DMS153 (cell line): ENCODE measurements at places on chromosomes 1 and 21.

DNA sequence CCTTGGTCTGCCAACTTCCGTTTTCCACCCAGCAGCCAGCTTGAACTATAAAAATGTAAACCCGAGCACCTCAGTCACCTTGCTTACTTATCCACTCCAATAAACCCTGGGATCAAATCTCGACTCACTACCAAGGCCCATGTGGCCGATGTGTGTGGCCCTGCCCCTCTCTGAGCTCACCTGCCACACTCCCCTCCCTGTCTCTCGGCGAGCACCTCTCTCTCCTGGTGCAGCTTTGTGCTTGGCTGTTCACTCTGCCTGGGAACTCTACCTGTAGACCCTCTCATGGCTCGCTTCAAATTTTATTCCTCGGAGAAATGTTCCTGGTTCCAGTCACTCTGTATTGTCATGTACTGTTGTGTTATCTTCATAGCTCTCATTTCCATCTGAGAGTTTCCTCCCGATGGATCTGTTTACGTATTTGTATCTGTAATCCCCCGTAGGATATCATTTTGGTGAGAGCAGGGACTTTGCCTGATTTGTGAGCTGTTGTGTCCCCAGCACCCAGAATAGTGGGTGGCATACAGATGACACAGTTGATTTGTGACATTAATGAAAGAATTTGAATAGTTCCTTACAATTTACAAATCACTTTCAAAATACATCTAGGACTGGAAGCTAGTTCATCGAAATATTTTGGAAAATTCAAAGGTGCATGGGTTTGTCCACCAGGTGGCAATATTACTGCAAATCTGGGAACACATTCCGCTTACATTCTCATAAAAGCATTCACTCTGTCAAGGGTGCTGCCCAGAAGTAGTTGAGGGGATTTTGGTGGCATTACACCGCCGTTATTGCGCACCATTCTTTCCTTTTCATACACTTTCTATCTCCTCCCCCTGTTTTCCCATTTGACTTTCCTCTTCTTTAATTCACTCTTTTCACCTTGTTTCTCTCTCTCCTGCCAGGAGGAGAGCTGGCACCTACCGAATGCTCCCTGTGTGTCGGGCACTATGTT, 95.3 kb downstream of the ABCA4 start:
- DNase-seq = peak; percentile 47

DNA sequence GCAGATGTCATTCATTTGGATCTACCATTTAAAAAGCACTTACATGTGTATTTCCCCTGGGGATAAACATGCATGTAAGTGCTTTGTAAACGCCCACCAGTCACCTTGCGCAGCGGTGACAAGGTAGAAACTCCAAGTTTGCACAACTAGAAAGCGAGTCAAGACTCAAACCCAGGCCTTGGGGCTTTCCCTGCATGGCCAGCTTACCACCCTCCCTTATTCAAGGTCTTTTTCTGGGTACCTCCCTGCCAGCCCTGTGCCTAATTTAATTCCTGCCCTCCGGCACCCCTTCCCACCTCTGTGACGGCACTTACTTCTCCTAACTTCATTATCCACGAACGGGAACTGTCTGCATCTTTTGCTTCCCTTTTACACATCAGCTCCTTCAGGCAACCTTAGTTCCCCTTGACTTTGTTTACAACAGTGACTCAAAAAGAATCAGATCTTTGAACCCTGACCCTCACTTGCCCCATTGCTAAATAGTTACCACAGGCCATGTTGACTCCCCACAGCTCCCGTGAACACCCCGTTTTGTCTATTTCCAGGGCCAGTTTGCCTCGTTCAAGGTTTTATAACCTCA, 138.3 kb upstream of the ETS2 start:
- DNase-seq = no peak

- no peak for DNase-seq
Measured at GRCh38 chr1:150568594-150568966, 10.8 kb downstream of the MCL1 start.

DNA sequence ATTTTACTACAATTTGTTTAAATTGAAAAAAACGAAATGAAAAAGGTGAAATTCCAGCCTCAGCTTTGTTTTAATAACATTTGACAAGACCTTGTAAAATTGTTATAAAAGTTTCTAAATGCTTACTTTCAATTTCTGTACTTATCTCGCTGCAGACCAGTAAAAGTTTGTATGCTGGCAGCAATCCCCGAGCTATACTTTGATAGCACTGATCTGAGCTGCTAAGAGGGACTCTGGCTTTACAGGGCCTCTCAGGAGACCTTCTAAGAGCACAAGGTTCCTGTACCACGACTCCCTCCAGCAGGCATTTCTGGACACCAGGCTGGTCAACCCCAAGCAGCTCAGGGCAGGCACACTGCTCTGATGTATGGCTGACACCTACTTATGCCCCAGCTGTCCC, 13.1 kb downstream of the STMN1 start:
- DNase-seq = no peak

DNA sequence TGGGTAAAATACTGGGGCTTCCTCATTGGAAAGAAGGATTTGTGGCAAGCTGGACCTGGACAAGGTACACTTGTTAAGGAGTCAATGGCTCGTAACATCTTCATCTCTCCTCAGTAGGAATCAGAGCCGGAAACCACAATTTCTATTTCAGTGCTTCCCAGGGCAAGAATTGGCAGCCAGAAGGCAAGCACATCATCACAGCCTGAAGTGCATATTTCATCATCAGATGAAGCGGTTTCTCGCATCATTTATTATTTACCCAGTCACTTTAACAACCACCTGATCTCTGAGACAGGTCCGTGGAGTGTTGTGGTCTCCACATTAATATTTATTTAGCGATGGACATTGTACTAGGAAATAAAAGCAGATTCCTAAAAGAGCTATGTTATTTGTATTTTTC, 55.0 kb downstream of the KCNJ15 start:
- peak; percentile 73 for DNase-seq

- DNase-seq = no peak
Measured at GRCh38 chr1:31669433-31669785, 24.7 kb upstream of the PEF1 start.

GRCh38 chr1:14946684-14947238, 206.8 kb upstream of the TMEM51 start:
- DNase-seq = no peak

DNA sequence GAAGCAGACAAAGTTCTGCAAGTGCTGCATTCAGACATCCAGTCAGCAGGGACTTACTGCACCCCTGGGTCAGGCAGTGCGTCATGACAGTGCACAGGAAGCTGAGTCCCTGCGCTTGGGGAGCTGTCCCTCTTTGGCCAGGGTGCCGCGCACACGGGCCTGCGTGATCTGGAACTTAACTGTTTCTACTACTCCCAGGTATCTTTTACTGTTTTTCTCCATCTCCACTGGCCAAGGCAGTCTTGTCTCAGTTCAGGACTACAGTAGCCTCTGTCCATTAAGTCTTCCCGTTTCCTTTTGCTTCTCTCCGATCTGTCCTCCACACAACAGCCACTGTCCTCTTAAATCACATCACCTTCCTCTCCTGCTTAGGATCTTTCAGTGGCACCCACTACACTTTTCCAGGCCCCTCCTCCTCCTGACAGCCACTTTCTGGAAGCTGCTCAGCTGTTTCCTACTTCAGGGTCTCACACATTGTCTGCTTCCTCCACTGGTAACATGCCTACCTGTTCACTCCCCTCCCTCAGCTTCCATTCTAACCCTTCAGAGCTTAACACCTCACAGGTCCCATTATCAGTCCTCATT, 15.9 kb downstream of the ERRFI1 start:
- DNase-seq = no peak

- DNase-seq = no peak
Measured at GRCh38 chr1:227816750-227817446, 1.4 kb downstream of the PRSS38 start.

GRCh38 chr1:54379555-54380289, 26.5 kb downstream of the SSBP3 start:
- DNase-seq = no peak

DNA sequence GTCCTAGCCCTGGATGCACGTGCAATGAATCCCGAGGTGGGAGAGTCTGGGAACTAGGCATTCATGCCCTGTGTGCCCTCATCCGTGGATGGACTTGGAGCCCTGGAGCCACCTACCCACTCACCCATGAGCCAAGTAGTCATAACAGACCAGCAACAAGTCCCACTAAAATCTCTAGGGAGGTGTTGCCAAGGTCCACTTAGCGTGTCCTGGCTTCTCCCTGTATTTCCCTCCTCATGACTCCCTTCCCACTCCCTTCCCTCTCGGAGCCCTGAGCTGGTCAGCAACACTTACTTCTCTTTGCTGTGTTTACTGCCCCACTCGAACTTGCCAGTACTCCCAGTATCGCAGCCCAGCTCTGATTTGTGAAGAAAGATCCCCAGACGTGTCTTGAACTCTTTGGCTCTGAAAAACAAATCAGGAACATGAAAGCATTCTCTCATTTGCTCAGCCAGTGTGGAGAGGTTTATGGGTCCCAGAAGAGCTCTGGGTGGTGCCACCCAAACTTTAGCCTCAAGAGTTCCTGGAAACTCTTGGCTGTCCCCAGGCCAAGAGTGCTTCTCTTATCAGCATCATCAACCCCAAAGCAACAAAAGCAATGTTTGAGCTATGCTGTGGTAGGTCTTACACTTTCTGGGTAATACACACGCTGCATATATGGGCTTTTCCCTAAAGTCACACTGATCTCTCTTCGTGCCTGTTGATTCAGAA, 1.1 kb downstream of the RGS16 start:
- DNase-seq = no peak

DNA sequence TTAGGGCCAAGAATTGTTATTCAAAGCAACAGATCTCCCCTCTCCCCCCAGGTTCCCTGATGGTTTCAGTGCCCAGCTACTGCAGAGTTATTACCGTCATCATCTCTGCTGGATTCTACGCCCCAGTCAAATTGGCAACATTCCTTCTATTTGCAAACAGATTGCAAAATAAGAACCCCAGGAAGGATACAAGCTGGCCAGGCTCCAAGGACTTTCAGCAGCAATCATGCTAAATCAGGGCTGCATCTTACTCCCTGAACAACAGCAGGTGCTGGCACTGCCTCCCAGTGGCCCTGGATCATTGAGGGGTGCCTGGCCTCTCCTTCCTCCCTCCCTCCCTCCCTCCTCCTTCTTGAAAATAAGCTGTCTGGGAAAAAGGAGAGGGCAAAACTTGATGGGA, 521.6 kb upstream of the BEND5 start:
- no peak for DNase-seq

- no peak for DNase-seq
Measured at GRCh38 chr1:37658486-37658885, 23.8 kb upstream of the RSPO1 start.

DNA sequence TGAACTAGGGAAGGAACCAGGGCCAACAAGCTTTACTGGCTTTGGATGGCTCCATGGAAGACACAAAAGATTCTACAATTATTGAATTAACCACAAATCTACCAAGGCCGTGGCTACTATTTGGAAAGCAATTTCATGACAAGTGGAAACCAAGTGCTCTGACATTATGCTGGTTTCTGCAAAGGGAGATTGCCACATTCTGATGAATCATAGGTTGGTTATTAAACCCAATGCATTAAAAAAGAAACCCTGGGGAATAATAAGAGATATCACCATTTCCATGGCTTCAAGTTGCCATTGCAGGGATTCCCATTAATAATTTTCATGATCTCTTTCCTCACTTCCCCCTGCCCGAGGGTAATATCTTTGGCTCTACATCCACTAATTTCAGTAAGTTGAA, 359.2 kb upstream of the NCAM2 start:
- no peak for DNase-seq

DNA sequence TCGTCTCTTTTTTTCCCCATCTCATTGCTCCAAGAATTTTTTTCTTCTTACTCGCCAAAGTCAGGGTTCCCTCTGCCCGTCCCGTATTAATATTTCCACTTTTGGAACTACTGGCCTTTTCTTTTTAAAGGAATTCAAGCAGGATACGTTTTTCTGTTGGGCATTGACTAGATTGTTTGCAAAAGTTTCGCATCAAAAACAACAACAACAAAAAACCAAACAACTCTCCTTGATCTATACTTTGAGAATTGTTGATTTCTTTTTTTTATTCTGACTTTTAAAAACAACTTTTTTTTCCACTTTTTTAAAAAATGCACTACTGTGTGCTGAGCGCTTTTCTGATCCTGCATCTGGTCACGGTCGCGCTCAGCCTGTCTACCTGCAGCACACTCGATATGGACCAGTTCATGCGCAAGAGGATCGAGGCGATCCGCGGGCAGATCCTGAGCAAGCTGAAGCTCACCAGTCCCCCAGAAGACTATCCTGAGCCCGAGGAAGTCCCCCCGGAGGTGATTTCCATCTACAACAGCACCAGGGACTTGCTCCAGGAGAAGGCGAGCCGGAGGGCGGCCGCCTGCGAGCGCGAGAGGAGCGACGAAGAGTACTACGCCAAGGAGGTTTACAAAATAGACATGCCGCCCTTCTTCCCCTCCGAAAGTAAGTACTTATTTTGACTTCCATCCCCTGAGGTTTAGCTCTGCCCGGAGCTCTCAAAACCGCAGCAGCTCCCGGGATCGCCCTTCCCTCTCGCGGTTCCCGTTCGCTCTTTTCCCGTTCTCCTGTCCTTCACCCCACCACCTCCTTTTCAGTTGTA, 1.5 kb downstream of the TGFB2 start:
- DNase-seq = no peak

GRCh38 chr1:205199090-205199930, 12.2 kb downstream of the DSTYK start:
- no peak for DNase-seq

DNA sequence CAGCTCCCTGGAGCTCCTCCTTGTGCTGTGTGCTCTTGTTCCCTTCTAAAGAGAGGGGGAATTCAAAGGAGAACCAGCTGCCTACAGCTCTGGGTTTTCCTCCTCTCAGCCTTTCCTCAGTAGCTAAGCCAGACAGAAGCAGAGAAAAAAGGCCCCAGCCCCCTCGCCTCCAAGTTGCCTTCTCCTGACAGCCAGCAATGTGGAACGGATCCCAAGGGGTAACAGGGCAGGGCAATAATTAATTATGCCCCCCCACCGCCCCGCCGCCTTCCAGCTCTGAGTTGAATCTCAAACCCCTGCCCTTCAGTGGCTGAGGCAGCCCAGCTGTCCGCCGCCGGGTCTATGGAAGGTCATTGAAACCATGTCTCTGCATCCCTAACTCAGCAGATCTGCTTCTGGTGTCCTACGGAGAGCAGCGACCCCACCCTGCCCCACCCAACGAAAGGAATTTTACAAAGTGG, 69.0 kb upstream of the GOLT1A start:
- no peak for DNase-seq

- no peak for DNase-seq
Measured at GRCh38 chr1:158145173-158145719, 35.4 kb upstream of the CD1D start.

GRCh38 chr1:228281631-228282328, 73.9 kb downstream of the OBSCN start:
- no peak for DNase-seq

- DNase-seq = no peak
Measured at GRCh38 chr1:110339407-110340206, 430 bp downstream of the RBM15 start.

GRCh38 chr1:119808491-119808890, 2.8 kb downstream of the REG4 start:
- DNase-seq = no peak

- DNase-seq = no peak
Measured at GRCh38 chr1:29880556-29880955, 644.2 kb downstream of the PTPRU start.

DNA sequence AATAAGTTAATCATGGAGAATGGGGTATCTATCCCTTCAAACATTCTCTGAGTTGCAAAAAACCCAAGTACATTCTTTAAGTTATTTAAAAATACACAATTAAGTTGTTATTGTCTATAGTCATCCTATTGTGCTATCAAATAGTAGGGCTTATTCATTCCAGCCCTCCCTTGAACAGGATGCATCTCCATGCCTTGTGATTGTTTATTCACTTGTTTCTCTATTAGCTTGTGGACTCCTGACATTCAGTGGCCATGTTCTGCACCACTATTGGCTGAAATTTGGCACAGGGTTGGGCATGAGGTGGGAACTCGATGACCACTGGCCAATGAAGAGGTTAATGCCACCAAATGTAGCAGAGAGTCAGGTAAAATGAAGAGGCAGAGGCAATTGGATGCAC, 272.8 kb downstream of the TNR start:
- DNase-seq = no peak
